ENCODE measurements at places on chromosomes 1 and 21.

- DNase-seq = no peak
Observed at GRCh38 chr1:192159781-192160180, 1.5 kb downstream of the RGS18 start.

GRCh38 chr1:89104147-89104546 lies 21.8 kb downstream of the GBP2 start:
- no peak for DNase-seq

DNA sequence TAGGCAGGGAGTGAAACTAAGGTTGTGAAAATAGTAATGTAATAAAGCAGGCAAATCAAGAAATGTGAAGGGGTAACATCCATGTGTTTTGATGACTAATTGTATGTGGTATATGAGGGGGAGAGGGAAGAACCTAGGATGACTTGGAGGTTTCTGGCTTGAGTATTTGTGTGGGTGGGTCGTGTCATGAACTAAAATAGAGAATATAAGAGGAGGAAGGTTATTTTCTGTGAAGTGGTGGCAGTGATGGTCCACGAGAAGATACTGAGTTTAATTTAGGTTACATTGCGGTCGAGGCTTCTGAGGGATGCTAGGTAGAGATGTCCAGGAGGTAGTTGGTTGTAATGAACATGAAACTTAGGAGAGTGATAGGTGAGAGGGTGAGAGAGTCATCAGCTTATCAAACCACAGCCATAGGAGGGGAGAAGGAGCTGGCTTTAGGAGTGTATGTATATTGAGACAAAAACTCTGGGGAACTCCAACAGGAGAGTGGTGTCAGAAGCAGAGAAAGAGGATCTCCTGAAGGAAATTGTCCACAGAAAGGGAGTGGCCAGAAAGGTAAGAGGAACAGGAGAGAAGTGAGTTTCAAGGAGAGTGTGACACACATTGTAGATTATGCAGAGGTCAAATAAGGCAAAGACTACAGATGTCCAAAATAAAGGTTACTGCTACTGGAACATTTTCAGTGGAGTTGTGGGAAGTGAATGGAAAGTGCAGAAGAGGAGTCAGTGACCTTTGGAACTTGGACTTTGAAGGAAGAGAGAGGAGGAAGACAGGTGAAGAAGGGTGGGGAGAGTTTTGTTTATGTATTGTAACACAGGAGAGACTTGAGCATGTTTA lies 89.0 kb upstream of the MACF1 start:
- DNase-seq = no peak

- DNase-seq = no peak
Observed at GRCh38 chr1:30754684-30755171, 2.8 kb downstream of the LAPTM5 start.

DNA sequence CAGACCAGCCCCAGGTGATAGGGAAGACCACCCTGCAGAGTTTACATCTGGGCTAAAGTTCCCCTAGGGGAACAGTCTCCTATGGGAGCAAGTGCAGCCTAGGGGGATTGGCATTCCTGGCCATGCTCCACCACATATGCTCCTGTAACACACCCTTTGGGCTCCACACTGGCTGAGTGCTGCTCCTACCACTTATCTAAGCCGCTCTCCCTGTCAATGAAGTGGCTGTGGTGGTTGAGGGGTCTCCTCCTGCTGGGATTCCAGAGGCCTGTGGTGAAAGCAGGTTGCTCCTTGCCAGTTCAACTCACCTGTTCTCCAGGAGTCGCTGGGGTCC lies 51.1 kb downstream of the COL24A1 start:
- no peak for DNase-seq

GRCh38 chr1:186091222-186091720 lies 283.8 kb downstream of the TPR start:
- DNase-seq = no peak

DNA sequence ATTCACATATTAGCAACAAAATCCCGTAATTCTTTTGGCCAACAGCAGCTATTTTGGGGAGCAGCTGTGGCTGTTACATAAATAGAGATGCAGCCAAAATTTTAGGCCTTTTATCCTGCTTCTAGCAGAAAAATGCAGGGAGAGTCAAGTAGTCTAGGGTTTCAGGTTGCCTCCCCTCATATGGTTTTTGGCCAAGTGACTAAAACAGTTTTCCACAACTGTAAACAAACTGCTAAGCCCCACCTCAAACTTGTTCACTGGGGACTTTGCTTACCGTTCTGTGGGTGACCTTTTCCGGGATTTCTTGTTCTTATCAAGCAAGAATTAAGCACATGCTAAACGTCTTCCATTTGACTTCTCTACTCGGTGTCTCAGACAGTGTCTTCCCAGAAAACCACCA lies 133.4 kb downstream of the EDEM3 start:
- DNase-seq = no peak

All from AG09309 (cell line).